ENCODE measurements at places on chromosomes 16 and 17.

DNA sequence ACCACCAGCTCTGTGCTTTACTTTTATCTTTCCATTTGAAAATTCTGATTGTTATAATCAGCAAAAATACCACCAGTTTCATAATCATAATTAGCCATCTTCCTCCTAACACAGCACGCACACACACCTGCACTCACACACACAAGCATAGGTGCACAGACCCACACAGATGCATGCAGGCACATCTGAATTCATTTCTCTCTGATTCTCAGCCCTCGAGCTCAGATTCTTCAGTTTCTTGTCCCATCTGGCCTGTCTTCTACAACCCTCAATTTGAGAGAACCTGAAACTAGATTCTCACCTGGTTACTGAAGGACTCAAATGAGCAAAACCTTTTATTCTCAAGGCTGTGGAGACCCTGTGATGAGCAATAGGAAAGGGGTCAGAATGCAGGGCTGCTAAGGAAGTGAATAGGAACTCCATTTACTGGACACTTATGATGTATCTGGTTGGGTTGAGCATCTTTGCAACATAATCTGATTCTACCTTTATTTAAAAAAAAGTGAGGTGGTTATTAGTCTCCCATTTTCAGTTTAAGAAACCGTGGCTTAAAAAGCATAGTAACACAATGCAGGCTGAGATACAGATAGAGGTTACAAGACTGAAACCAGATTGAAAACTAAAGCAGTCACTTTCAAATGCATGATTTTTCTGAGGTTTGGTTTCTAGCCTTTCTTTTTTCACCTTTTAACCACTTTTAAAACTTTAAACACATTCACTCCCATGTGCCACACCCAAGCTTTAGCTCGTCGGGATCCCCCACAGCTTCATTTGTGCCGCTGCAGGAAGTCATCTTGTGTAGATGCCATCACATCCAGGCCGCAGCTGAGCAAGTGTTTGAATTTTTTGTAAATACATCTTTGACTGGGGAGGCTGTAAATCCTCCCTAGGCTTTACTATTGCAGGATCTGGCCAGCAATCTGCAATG, 9.4 kb downstream of the KRT33A start:
- DNase-seq: no peak

DNA sequence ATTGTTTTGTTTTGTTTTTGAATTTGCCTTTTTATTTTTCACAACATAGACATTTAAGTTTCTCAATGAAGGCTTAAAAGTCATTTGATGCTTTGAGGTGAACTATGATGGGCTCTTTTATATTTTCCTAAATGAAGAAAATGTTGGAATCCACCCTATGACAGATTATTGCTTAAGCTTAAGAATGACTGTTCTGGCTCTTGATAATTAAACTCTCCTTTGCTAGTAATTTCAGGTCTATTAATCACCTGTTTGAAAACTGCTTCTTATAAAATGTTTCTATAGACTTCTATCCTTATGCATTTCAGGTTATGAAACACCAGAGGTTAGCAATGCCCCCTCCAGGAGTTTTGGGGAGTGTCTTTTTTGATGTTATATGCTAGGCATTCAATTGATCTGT, 424.1 kb upstream of the DYNLRB2 start:
- no peak for DNase-seq

DNA sequence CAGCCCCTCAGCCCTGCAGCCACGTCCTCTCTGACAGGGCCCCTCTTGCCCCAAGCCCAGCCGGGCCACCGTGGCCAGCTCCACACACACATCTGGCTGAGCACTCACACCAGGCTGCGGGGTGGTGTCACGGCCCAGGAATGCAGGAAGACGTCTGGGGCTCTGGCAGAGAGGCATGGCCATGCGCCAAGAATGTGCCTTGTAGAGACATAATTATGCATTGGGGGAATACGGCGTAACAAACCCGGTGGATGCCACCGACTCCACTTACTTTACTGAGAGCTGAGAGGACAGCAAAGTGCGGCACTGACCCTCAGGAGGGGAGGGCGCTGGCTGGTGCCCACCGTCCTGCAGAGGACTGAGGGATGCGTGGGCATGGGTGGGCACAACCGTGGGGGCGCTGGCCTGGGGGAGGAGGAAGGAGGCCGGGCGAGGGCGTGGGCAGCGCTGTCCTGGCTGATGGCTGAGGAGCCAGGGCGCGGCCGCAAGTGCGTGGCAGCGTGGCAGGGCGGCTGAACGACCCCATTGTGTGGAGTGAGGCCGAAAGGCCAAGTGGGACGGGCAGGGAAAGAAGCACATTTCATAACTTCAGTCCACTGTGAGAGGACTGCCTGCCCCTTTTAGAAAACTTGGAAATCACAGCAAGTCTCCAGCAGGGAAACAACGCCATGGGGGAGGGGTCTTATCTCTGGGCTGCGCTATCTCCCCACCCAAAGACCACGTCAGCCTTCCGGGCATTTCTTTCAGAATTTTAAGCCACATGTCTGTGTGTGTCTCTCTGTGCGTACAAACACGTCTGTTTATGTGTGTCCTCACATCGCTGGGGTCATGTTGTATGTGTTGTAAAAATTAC, 30.6 kb downstream of the METRNL start:
- DNase-seq: no peak

DNA sequence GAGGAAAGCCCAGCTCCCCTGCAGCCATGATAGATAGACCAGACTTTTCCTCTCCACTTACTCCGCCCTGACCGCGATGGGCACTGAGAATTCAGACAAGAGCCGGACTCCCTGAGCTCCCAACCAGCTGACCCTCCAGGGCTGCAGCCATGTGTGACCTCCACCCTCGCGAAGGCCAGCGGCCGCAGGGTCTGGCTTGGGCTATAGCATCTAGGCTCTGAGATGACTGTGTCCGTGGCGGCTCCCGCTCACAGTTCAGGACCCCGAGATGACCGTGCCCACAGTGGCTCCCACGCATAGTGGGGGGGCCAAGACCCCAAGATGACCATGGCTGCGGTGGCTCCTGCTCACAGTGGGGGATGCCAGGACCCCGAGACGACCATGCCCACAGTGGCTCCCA, 18.0 kb downstream of the ZFPM1 start:
- no peak for DNase-seq

- DNase-seq: no peak
Measured at GRCh38 chr17:32157225-32157624, 14.9 kb downstream of the RHOT1 start.

GRCh38 chr17:1153795-1154546, 25.8 kb downstream of the ABR start:
- no peak for DNase-seq

GRCh38 chr16:76222853-76223252, 54.3 kb upstream of the CNTNAP4 start:
- no peak for DNase-seq

DNA sequence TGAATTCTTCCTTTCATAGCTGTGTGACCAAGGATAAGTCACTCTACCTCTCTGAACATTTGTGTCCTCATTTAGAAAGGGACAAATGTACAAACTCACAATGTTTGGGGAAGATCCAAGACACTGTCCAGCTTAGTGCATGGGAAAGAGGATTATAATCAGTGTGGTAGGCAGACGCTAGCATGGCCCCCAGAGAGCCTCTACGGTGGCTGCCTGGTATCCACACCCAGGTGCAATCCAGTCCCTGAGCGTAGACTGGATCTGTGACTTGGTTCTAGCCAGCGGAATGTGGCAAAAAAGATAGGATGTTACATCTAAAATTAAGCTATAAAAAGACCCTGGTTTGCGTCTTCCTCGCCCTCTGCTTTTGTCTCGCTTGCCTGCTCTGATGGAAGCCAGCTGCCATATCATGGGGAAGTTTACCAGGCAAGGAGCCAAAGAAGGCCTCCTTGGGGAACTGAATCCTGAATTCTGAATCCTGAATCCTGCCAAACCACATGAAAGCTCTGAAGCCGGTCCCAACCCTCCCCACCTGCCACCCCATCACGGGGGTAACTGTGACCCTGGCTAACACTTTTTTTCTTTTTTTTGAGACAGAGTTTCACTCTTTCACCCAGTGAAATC, 51.7 kb downstream of the PLXDC1 start:
- DNase-seq: no peak

- no peak for DNase-seq
Measured at GRCh38 chr17:68198931-68199836, 48.7 kb upstream of the AMZ2 start.

DNA sequence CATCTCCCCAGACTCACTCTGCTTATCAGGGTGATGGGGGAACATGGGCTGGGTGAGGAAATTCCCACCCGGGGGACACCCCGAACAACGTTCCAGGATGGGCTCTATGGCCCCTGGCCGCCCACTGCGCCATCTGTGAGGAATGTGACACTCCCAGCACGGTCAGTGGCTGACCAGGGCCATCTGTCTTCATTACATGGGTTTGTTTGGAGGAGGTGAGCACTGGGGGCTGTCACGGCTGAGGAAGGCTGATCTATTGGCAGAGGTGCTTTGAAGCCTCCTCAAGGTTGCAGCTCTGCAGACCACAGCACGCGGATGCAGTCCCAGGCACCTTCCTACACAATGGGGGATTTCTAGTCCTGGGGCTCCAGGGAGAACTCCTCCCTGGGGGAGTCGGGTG, 214.1 kb upstream of the FOXF1 start:
- DNase-seq: no peak

DNA sequence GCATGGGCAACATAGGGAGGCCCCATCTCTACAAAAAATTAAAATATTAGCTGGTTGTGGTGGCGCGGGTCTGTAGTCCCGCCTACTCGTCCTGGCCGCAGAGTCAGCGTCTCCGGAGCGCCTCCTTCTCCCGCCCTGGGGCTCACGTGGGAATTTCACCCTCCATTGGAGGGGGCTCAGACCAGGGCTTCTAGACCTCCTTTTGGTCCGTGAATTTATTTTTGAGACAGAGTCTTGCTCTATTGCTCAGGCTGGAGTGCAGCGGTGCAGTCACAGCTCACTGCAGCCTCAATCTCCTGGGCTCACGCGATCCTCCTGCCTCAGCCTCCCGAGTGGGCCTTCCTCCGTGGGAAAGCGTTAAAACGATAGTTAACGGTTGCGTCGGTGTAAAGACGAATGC, 394 bp upstream of the NME4 start:
- DNase-seq: peak; percentile 54

DNA sequence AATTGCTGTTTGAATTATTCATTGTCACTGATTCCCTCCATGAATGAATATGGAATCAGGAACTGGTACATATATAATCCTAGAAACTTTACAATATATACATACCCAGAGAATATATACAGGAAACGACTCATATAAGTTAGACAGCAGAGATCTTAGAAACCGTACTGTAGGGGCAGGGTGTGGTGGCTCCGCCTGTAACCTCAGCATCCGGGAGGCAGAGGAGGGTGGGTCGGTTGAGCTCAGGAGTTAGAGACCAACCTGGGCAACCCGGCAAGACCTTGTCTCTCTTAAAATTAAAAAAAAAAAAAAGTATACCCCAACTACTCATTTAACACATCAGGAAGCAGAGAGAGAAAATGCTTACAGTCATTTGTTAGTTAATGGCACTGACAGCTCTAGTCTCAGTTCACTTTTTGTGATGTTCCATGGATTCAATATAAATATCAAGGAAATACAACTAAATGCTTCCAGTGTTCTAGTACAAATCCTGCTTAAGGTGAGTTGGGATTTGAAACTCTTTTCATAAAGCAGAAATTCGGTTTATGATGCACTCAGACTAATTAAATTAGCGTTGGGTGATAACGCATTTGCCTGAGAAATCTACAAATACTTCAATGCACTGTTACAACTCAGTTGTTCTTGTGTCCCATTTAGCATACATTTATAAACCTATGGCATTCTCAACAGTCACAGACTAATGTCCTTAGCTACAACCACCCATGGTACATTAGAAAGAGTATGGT, 5.6 kb downstream of the GLG1 start:
- no peak for DNase-seq

DNA sequence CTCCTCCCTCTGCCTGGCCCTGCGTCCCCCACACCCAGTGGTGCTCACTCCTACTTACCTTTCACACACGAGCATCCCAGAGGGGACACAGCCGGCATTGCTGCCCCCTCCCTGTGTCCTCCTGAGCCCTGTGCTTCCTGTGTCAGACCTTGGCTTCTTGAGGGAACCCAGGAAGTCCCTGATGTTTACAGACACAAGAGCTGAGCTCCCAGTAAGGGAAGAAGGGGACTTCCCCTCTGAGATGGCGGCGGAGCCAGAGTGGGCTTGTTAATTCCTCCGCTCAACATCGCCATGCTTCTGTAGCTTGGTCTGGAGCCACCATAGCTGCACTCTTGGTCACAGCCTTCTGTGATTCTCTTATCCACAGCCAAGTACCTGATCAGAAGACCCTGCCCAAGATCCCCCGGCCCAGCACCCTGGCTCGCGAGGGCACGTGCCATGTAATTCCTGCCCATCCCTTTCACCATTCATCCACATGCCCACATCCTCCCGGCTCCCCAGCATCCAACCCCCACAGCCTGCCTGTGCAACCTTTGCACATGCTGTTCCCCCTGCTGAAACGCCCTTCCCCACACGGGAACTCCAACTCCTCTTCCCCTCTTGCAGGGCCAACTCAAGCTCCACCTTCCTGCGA, 127.4 kb upstream of the FOXF1 start:
- DNase-seq: no peak

- DNase-seq: no peak
Measured at GRCh38 chr17:78973196-78973595, 6.5 kb downstream of the LGALS3BP start.

DNA sequence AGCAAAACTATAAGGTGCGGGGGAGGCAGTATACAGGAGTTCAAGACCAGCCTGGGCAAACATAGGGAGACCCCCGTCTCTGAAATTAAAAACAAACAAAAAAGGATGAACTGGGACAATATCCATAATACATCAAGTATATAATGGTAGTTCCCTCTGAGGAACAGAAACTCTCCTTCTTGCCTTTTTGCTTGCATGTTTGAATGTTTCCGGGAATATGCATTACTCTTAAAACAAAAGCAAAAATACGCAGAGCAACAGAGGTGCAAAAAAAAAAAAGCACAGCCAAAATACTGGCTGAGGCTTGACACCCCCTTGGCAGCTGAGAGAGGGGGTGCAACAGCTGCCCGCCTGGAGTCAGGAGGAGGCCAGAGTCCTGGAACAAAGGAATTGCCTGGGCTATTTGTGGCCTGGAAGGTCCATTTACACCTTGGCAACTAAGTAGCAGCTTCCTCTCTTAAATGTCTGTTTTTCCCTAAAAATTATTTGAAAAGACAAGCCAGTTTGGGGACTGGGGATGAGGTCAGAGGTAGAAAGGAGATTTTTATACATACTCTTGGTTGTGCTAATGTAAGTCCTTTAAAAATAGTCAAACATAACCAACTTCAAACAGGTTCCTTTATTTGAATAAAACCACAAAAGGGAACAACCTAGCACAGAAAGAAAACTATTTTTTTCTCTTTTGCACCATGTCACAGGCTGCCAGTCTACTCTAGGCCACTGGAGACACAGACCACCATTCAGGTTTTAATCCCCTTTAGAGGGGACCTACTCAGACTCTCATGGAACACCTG, 19.5 kb downstream of the USP7 start:
- DNase-seq: peak; percentile 69

- DNase-seq: no peak
Measured at GRCh38 chr17:77420804-77421629, 280.2 kb downstream of the SEC14L1 start.
